NCI-H187 (cell line): ENCODE measurements at places on chromosomes 2 and 18.

DNA sequence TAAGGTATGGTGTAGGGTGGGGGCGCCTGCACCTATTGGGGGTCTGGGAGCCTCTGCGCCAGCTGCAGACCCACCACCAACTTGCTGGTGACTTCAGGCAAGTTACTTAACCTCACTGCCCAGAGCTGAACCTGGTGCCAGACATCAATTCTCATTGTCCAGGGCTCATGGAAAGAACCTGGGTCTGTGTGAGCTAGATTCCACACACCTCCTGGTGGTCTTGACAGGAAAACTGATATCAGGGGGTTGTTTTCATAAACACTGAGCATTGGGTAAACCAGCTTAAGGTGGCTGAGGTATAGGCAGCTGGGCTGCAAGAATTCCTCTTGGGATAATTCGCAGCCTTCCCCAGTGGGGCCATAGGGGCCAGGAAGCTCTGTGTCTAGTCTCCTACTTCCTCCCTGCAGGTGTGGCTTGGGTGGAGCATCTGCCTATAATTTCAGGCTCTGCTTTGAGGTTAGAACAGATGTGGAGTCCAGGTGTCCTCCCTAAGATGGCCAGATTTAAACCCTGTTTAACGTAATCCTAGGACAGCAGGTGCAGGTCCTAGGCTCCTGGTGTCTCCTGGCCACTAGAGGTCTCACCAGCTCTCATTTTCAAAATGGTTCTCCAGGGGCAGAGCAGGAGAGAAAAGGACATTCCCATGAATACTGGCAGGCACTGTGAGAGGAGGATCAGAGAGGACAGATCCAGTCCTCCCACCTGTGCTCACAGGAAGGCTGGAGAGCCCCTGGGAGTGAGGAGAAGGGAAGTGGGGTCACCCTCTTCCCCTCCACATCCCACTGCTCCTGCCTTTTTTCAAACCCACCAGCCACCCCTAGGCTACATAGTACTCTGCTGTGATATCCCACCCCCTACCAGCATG, 100.4 kb upstream of the SMAD2 start:
- peak; percentile 29 for DNase-seq

GRCh38 chr2:25041307-25041927, 459 bp upstream of the EFR3B start:
- peak; percentile 89 for DNase-seq

DNA sequence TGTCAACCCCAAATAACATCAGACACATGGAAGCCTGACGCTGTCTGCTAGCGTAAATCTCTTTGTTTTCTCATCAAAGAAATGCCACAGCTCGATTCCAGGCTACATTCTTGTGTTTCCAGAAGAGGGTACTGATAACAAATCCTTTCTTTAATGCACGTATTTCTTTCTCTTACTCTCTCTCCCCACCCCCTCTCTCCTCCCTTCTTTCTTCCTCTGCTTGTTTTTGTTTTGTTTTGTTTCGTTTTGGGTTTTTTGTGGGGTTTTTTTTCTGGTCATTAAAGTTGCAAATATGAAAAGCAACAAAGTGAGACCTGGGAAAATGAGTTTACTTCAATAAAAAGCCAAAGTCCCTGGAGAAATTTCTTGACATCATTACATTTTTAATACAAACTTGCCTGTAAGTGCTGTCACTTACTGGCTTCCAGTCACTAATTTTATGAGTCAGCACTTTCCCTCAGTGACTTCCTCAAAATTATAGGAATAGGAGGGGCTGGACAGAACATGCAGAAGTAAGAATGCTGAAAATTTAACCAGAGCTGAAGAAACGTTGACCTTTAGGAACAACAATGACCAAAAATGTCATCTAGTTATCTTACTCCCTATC, 106.7 kb upstream of the NABP1 start:
- no peak for DNase-seq

DNA sequence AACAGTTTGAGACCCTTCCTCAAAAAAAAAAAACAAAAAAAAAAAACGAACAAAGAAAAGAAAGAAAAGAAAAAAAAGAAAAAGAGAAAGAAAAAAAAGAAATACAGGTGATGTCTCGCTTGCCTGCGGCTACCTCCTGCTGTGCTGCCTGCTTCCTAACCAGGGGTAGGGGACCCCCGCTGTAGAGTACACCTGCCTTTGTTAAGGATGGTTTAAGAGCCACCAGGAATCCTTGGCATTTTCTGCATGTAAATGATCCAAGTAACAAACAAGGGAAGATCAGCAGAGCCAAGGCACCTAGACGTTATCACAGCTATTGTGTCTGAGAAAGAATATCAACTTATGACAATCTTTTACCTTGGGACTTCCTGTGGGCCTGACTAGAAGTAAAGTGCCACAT, 856.8 kb upstream of the GCFC2 start:
- DNase-seq = no peak

DNA sequence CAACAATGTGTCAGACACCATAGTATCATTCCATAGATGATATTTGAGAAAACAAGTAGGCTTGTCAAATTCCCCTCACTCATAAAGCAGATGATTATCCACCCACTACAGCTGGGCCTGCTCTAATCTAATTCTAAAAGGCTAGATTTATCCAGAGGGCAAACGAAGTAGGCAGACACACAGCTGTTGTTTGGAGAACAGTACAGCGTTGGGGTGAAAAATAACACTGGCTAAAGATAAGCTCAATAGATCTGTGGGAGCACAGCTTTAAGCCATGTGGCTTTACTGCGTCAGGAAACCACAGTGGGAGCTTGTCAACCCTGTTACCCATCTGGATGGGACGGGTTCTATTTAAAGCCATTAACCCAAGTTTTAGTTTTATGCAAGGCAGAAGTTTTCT, 48.9 kb upstream of the COBLL1 start:
- no peak for DNase-seq

GRCh38 chr2:43270930-43271615, 44.7 kb upstream of the ZFP36L2 start:
- DNase-seq = no peak
